ENCODE measurements at places on chromosomes 11 and 22.

- no peak for DNase-seq
Measured at GRCh38 chr22:50047346-50047745, 10.8 kb downstream of the TTLL8 start.

- DNase-seq: no peak
Measured at GRCh38 chr11:121839781-121840180, 276.2 kb downstream of the BLID start.

DNA sequence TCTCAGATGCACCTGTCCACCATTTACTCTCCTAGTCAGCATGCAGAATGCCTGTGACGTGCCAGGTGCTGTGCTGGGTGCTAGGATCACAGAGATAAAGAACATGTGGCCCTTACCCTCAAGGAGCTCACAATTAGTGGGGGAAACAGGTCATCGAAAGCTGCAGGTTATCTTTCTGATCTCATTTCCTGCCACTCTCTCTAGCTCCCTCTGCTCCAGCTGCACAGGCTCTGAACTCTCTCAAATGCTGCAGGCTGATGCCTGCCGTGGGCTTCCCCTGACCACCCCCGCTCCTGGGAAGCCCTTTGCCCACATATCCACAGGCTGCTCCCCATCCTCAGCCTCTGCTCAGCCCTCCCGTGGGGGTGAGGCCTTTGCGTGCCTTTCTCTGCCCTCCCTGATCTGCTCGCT is 29.6 kb downstream of the SHANK3 start:
- no peak for DNase-seq

DNA sequence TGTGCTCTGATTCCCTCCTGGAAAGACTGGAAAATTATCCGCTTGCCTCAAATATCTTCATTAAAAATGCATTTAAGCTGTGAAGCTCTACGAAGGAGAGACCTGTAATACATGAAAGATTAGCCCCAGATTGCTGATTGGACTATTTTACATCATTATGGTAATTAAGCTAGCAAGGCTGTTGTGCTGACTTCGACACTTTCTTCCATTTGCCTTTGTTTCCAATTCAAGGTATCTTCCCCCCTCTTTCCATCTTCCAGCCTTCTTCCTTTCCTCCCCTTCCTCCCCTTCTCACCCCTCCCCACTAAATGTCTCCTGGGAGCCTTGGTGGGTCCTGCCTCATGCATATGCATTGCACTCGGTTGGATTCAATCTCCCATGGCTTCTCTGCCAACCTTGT is 710.8 kb downstream of the OPCML start:
- DNase-seq: no peak

- no peak for DNase-seq
Measured at GRCh38 chr11:117145393-117145761, 1.3 kb downstream of the PAFAH1B2 start.

DNA sequence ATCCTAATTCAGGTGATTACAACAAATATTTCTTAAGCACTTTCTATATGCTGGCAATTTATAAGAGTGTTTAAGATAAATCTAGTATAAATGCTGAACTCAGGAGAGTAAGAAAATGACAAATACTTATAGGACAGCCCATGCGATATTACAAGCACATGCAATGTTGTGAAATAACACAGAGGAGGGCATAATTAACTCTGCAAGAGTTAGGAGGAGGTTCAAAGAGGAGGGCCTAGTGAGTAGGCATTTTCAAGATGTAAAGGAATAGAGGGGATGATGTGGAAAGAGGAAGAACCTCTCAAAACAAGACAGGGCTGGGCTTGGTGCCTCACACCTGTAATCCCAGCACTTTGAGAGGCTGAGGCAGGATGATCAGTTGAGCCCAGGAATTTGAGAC is 37.1 kb upstream of the IL17RA start:
- DNase-seq: no peak

- no peak for DNase-seq
Measured at GRCh38 chr22:26196657-26197056, 27.4 kb downstream of the SEZ6L start.

- DNase-seq: no peak
Measured at GRCh38 chr22:30340911-30341685, 14.4 kb upstream of the TBC1D10A start.

GRCh38 chr11:2645779-2646118 is 54.0 kb downstream of the KCNQ1OT1 start:
- DNase-seq: no peak
